ENCODE measurements at places on chromosomes 3 and 15.

- no peak for DNase-seq
Measured at GRCh38 chr3:128337305-128337704, 129.4 kb downstream of the DNAJB8 start.

DNA sequence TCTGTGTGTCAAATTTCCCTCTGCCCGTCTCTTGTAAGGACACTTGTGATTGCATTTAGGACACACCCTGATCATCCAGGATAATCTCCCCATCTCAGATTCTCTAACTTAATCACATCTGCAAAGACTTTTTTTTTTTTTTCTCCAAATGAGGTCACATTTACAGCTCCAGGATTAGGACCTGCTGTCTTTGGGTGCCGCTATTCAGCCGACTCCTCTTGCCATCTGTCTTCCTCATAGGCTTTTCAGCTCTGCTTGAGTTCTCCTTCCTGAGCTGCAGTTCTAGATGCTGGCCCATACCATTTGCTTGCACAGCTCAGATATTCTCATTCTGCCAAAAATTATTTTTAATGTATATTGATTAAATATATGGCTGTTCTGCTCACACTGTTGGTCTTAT is 94.3 kb upstream of the TLE3 start:
- no peak for DNase-seq

DNA sequence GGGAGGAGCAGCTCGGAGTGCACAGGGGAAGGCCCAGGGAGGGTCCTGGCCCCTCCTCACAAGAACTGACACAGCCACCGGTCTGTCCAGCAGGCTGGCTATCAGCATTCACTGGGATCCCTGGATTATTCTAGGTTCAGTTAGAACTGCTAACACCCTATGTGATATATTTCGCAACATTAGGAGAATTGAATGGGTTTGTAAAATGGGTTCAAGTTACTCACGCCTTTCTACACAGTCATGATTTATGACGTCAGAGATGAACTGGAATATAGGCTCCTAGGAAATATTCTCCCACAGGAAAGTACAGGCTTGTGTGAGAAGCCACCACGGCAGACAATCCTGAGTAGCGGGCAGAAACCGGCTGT is 969 bp upstream of the BSN start:
- no peak for DNase-seq

- DNase-seq, result no peak
Measured at GRCh38 chr15:100383302-100384107, 41.7 kb upstream of the ADAMTS17 start.

DNA sequence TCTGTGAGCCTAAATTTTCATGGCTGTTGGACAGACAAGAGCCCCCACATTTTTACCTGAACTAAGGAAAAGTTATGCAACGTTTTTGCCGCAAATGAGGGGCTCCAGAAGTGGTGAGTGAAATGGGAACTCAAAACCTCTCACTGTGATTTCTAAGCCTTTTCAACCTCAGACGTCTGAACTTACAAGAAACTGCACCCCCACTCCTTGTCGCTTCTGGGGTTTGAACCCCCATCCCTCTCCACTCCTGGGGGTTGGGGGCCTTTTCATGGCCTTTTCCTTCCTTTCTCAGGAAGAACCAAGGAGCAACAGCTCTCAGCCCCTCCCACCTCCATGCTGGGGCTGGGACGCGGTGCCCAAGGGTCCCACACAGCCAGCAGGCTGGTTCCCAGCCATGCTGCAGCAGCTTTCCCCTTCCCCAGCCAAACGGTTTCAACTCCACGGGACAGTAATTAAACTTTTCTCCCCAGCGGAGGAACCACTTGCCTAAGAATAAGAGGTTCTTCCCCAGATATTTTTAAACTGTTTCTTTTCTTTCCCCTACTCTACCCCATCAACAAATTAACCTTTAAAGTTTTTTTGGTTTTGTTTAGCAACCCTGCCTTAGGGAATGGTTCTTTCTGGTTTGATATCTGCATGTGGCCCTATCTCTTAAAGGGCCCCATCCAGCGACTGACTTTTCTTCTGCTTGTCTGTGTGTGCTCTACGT is 387.6 kb upstream of the CBLB start:
- no peak for DNase-seq

DNA sequence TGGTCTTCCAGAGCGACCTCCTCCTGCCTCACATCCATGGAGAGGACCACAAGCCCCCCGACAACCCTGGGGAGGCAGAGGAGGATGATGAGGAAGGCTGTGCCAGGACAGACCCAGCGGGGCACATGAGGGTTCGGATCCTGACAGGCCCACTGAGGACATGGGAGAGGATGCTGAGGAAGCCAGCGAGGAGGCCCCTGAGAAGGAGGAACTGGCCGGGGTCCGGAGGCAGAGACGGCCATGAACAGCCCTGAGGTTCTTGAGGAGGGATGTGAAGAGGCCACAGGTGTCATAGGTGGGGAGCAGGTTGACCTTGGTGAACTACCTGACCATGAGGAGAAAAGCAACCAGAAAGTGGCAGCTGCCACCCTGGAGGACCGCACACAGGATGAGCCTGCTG is 54.9 kb upstream of the WNT7A start:
- DNase-seq, result no peak

DNA sequence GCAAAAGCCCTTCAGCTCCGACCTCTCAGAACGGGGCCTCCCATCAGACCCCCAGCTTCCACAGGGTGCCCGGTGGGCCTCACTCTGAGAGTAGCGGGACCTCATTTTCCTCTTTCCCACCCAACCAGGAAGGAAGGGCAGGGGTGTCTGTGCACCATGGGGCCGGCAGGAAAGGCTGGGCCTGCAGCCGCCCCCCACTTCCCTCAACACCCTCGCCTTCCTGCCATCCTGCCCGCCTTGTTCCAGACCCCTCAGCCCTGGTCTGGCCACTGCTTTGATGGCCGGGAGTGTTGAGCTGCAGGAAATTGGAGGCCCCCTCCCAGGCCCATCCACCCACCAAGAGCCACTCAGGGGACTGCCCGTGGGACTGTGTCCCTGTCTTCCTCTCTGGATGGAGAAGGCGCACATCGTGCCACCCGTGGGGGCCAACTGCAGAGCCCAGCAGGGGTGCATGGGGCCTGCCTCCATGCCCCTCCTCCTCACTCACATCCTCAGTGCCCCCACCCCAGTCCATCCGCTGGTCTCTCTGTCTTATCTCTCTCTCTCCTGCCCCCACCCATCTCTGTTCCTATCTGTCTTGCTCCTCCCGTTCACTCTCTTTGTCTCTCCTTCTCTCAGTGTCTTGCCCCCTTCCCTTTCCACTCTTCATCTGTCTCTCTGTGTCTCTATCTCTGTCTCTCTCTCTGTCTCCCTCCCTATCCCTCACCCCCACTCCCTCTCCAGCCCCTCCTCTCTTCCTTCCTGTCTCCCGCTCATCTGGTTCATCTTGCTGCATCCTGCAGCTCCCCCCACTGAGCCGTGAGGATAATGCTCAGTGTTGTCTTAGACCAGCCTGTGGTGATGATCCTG is 1.8 kb upstream of the PLXND1 start:
- no peak for DNase-seq

DNA sequence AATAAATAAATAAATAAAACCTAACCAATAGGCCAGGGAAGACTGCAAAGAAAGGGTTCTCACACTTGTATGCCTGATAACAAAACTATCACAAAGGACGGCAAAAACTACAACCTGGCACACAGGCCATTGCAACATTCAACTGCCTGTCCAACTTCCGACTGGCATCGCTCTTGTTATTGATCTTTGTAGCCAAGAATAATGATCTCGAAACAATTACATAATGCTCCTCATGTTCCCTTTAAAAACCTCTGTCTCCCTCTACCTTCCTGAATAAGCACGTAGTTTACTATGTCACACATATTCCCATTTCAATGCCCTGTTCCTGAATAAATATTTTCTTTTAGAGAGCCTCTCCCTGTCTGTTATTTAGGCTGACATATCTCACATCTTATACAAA is 74.3 kb downstream of the B3GNT5 start:
- no peak for DNase-seq

DNA sequence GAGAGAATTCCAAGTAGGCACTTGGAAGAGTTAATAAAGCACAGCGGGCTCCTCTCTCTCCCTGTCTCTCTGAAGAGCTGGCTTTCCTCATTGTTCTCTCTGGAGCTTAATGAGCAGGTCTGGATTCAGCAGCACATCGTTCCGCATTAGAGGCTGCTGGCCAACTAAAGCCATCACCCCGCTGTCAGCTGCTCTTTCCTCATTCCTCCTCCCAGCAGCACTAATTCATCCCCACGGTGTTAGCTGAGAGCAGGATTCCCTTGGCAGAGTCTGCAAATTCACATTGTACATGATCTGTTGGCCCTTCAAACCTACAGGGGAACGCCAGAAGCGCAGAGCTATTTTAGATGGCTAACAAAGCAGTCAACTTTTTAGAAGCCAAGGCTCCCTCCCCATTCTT is 44.2 kb downstream of the SGO1 start:
- DNase-seq, result no peak

GRCh38 chr3:3038201-3038991 is 71.8 kb downstream of the IL5RA start:
- no peak for DNase-seq

GRCh38 chr15:95215017-95215416 is 983.7 kb downstream of the MCTP2 start:
- DNase-seq, result no peak
